ENCODE measurements at places on chromosomes 12 and 14. TPM values are rescaled to one million over a fixed set of nuclear protein-coding genes. Genes with fewer than 3 reads are reported as not detected.

- DNase-seq: peak; percentile 36
Observed at GRCh38 chr14:22475381-22475780, 113.6 kb downstream of the DAD1 start.

GRCh38 chr14:54629183-54629582 lies 62.3 kb downstream of the SAMD4A start:
- DNase-seq: no peak

DNA sequence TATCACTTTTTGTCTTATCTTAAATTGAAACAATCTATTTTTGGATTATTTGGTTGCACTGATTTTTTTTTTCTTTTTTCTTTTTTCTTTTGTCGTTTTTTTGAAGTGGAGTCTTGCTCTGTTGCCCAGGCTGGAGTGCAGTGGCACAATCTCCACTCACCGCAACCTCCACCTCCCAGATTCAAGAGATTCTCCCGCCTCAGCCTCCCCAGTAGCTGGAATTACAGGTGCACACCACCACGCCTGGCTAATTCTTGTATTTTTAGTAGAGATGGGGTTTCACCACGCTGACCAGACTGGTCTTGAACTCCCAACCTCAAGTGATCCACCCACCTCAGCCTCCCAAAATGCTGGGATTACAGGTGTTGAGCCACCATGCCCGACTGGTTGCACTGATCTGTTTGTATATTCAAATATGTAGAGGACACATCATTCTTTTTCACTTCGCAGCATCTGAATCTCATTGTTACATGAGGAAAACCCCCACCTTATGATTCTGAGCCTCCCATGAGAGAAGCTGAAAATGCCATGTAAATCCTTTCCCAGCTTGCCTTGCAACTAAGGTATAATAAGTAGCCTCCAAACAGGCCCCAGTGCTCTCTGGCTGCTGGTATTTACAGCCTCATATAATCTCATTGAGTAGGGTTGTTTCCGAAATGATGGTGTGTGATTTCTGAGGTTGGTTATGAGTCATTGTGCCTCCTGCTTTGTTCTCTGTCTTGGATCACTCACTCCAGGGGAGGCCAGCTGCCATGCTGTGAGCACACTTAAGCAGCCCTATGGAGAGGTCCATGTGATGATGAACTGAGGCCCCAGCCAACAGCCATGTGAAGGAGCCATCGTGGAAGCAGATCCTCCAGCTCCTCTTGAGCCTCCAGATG lies 5.2 kb upstream of the HSP90B1 start:
- peak; percentile 96 for DNase-seq

DNA sequence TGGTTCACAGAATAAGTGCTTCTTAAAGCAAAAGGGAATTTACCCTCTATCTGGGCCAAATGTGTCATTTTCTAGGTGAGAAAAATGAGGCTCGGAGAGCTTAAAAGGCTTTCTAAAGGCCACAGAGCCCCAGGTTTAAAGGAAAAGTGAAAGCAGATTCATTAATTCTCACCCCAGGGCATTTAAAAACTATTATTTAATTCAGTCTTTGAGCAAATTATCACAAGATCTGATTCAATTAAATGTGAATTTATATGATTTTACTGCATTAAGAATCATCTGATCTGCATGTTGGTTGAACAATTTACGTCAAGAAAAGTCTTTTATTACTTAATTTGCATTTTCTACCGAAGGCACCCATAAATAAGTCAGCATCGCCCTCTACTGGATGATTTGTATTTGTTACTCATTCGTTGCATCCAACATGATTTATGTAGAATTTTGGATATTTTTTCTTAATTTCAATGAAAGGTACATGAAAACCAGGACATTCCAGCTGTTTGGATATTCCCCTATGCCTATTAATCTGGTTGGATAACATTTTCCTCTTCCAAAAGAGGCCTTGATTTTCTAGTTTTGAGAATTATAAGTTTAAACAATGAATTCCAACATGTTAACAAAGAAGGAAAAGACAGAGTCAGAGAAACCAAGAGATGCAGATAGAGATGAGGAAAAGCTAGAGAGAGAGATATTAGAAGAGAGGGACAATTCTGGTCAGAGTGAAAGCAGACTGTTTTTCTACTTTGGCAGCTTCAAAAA lies 19.1 kb upstream of the DHRS7 start:
- peak; percentile 57 for DNase-seq

DNA sequence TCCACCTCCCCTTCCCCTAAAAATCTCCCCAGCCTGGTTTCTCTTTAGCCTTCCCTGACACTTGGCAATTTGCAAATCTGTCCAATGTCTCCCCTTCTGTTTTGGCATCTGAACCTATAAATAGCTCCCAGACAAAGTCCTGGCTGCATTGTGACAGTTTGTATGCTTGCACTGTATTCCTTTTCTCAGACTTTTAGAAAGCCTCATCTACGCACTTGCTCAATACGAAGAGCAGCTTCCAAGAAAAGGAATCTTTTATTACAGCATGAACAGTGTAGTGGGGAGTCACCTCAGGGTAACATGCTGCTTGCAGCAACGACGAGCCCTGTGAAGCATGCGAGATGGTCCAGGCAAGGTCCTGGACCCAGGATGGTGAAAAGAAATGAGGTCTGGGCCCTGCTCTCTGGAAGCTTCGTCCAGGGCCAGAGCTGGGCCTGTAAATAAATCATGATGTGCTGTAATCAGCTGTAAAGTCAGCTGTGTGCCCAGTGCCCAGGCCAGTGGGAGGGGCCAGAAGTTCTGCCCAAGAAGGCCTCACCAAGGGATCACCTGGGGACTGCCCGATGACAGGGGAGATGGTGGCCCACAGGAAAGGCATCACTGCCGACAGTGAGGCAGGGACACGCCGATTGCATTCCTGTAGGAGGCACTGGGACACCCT lies 88.3 kb downstream of the RIN3 start:
- DNase-seq: no peak

DNA sequence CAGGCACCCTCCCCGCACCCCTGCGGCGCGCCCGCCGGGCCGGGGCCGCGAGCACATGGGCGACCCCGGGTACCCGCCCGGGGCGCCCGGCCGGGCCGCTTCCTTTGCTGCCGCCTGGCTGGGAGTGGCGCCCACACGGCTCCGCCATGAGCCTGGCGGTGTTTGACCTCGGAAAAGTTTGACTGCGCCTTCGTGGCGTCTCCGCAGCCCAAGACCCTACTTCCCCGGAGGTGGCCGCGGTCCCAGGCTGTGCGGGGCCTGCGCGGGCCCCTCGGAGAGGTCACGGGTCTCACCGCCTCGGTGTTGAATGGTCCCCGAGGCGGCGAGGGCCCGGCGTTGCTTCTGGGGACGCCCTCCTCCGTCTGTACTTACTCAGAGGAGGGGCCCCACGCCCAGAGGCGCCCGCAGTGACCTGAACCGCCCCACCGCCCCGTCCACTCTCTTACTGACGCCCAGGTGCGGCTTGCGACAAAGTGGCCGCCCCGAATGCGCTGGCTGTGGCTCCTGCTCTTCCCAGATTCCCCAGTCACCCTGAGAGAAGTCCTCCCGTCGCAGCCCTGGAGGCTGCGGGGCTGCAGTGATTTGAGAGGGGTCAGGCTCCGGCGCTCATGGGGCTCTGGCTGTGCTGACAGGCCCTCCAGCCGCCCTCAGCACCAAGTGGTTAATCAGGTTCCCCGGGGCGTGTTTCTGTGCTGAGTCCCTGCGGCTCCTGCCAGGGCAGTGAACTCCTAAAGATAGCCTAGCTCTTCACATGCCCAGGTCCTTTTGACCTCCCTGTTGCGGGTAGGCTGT lies 5.8 kb downstream of the KMT5A start:
- DNase-seq: peak; percentile 29

- DNase-seq: peak; percentile 70
Observed at GRCh38 chr12:76259660-76260389, 88.4 kb downstream of the BBS10 start.

DNA sequence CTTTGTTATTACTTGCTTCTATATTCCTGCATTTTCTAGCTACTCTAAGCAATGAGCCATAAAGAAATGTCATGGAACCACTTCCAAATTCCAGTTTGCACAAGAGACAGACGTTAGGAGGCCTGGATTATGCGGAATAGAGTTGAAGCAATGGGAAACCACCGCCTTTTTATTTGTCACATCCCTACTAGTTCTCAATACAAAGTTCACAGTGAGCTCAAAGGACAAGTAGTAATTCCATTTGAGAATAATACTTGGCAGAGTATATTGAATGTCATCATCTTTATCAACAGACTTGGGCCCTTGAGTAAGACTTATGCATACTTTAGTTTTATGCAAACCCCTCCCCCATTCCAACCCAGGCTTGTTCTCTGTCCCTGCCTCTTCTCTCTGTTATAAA lies 3.7 kb upstream of the SLC15A5 start:
- no peak for DNase-seq

- DNase-seq: no peak
Observed at GRCh38 chr12:108861878-108862587, 4.7 kb upstream of the SSH1 start.

DNA sequence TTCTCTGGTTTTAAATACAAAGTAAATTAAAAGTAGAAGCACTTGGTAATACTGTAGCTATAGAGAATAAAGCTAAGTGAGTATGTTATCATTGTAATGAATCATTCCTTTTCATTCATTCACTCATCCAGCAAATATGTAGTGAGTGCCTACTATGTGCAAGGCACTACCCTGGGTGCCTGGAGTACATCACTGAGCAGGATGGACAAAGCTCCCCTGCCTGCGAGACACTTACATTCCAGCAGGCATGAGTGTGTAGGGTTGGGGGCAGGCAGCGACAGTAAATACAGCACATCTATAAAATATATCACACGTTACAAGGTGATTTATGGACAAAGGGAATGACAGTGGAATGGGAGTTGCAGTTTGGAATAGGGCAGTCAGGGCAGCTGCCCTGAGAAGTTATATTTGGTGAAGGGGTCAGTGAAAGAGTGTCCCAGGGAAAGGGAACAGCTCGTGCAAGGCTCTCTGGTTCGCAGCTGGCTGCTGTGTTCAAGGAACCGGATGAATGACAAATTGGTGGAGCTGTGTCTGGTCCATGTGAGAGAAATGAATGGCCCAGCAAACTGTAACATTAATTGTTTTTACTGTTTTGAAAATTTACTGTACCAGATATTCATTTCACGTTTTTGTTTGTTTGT lies 159.6 kb downstream of the CRADD start:
- no peak for DNase-seq

DNA sequence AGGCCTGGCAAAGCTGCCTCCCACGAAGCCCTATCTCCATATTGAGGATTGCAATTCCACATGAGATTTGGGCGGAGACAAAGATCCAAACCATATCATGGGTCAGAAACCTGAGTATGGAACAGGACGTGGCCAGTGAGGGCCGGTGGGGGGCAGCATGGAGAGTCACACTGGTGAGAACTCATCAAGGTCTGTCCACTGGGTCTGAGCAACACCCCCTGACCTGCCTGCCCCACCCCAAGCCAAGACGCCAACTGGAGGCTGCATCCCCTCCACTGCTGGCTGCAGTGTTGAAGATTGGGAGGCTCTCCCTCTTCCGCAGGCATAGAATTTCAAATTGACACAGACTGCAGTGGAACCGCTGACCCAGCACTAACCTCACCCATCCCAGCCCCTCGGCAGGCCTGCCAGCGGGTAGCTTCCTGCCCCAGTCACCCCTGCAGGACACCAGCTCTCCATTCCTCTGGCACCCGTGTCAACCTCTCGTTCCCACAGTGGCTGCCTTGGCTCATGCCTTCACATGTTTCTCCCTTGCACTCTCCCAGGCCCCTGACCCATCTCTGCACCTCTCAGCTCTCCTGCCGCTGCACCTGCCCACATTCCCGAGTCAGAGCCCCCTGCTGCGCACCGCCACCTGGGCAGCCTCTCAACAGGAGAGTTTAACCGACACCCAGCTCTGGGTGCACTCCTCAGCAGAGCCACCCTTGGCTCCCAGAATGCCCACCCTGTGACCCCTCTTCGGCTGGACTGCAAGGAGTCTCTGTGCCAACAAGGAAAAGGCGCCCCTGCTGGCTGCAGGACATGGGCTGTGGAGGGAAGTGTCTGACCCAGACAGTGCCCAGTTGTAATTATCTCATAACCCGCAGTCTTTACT lies 45.2 kb upstream of the PPP2R5C start:
- DNase-seq: no peak

GRCh38 chr12:13241833-13242488 lies 45.4 kb downstream of the EMP1 start:
- no peak for DNase-seq

- DNase-seq: no peak
Observed at GRCh38 chr12:124868252-124869058, 4.8 kb upstream of the SCARB1 start.

- DNase-seq: no peak
Observed at GRCh38 chr14:91399868-91400640, 17.6 kb downstream of the CCDC88C start.

DNA sequence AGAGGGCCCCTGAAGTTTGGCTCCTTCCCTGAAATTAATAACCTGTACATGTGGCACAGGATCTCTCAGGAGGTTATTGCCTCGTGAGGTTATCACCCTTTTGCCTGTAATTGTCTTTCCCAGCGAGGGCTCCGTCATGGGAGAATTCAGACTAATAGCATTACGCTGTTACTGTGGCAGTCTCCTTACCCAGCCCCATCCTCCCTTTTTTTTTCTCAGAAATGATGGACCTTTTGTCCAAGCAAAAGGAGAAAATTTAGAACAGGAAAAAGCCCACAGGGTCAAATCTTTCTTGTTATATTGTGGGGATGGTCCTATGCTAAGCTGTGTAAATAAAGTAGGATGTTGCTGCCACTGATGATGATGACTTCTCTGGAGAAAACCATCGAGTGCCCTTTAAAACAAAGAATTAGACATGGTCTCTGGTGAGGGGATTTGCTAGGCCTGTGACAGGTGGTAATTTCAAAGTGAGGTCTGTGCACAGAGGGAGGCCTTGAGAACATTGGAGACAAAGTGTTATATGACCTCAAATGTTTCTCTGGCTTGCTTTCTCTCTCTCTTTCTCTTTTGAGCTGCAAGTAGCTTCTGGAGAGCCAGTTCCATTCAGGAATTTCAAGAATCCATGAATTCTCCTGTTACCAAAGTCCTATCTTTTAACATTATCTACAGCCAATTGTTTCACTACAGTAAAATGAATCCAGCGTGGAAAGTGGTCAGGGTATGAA lies 357.2 kb downstream of the BMP4 start:
- no peak for DNase-seq

DNA sequence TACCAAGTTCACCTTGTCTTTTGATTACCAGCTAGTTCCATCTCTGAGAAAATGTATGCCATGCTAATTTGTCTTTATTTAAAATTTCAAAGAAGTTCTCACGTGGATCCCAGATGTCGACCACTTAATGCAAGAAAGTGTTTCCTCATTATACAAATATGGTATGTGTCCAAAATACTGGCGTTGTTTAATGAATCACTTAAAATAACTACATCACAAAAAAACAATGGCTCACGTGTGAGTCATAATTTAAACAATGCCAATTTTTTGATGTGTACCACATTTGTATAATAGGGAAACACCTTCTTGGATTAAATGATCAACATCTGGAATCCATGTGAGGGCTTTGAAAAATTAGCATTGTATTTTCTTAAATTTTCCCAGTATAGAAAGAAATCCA lies 40.8 kb downstream of the DBX2 start:
- DNase-seq: peak; percentile 10

Gene PKP2
- total RNA-seq: 3.6 TPM

Gene LRRC43
- not detected for total RNA-seq

Gene AVPR1A
- not detected for total RNA-seq

Gene TMCC3
- total RNA-seq: 1.5 TPM

Gene FLRT2
- total RNA-seq: 0.03 TPM

Gene PNP
- total RNA-seq: 184 TPM

Gene CAPS2
- total RNA-seq: 3.5 TPM
